Effector CD4-positive, alpha-beta T cell (primary cell): ENCODE measurements at places on chromosomes 7 and 10.

- DNase-seq: no peak
Measured at GRCh38 chr7:1112109-1112508, 24.2 kb downstream of the GPER1 start.

DNA sequence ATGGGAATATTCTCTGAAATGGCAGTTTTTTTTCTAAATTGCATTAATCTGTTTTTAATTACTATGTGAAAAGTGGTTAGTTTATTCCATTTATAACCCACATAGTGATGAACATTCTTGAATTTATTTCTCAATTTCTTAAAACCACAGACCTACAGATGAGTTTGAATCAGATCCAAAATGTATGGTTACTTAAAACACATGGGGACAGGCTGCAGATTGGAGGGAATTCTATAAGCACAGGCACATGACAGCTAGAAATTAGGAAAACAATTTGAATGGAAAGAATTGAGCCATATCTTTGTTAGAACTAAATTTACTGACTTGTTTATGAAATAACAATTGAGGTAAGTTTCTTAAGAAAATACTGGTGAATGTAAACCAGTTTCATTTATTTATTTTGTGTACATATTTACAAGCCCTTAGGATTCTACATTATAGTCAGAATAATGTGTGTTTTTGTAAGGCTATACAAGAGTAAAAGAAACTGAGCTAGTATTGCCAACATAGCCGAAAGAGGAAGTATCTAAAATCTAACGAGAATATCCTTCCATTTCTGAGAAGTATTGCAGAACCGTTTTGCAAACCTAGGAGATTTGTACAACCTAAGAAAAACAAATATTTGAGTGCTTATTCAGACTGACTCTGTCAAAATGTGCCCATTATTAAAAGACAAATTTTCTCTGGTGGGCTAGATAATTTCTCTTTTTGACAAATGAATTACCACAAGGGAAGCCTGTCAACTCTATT lies 434.3 kb upstream of the SEMA3D start:
- no peak for DNase-seq

GRCh38 chr7:133860628-133861335 lies 266.4 kb upstream of the LRGUK start:
- no peak for DNase-seq

DNA sequence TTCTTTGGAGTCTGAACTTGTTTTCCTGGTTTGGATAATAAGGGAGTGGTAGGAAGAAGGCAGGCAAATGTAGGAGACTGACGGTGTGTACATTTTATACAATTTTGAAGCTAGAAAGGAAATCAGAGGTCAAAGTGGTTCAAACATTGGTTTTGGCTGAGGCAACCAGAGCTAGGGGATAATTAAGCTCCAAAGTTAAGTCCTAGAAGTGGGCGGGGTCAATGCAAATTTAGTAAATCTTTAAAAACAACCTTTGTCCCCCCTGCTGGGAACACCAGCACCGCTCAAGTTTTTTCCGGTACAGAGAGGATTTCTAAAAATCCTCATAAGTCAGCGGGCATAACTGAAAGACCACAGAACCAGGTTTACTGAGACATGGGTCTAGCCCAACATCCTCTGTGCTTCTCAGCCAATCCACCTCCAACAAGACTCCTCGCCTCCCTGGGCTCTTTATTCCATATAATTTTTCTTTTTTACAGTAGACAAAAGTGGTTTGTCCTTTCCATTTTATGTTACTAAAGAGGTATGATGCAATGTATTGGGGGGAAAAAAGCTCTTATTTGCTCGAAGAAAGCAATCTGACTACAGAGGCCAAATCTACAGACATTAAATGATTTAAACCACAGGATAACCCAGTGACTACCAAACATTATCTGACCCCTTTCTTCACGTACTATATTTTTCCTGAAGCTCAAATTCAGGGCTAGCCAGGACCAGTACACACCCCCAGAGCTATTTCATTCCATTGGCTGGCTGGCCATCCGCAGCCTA lies 1.6 kb downstream of the GLUD1 start:
- peak; percentile 11 for DNase-seq

GRCh38 chr7:107147464-107148393 lies 21.1 kb upstream of the HBP1 start:
- DNase-seq: peak; percentile 8

DNA sequence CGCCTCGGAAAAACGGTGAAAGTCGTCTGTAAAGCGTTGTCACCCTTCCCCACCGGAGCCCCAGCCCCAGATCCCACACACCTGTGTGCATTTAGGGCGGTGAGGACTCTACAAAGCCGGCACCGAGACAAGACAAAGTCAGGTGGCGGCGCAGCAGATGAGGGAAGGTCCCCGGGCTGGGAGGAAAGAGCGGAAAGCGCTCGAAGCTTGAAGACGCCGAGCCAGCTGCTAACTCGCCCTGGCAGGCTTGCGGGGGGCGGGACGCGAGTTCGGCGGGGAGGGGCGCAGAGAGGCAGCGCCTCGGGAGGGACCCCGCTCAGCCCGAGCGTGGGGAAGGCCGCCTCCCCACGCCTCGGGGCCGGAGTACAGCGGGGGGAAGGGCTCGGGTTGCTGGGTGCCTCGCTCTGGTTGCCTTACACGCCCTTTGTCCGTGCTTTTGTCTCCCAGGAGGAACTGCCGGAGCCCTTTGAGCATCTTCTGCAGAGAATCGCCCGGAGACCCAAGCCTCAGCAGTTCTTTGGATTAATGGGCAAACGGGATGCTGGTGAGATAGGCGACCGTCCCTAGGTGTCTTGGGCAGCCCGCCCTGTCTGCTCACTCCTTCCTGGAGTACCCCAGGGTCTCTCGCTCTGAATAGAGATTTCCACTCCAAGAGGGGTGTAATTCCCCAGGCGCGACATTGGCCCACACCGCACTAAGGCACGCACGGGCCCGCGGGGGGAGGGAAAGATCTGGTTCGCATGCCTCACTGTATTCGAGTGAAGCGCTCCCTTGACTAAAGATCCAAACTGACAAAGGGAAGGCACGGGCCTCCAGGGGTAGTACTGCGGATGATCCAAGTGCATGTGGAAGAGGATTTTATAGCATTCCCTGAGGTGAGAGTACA lies 1.6 kb downstream of the TAC1 start:
- DNase-seq: no peak

- no peak for DNase-seq
Measured at GRCh38 chr10:88731296-88731695, 25.2 kb downstream of the LIPK start.

DNA sequence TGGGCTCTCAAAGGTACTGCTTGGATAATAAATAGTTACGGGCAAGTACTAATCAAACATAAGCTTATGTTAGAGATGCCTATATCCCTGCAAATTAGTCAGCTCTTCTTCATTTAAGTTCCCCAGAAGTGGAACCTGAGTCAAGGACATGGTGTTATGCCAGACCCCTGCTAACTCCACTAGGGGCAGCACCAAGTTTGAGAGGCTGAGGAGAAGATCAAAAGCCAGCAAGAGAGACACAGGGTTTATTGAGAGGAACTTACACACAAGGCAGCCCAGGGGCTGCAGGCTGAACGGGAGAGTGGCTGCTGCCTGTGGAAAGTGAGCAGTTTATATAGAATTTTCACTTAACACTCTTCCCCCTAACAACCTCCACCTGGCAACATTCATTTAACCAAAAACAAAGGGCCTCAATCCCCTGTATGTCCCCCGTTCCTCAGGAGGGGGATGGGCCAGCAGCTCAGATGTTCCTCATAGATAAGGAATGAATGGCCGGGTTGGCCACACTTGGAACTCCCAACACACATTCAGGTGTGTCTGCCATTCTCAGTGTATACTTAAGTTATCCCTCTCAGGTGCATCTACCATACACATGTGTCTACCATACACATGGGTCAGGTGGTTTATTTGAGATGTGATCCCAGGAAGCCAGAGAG lies 62.6 kb upstream of the GHITM start:
- DNase-seq: no peak

DNA sequence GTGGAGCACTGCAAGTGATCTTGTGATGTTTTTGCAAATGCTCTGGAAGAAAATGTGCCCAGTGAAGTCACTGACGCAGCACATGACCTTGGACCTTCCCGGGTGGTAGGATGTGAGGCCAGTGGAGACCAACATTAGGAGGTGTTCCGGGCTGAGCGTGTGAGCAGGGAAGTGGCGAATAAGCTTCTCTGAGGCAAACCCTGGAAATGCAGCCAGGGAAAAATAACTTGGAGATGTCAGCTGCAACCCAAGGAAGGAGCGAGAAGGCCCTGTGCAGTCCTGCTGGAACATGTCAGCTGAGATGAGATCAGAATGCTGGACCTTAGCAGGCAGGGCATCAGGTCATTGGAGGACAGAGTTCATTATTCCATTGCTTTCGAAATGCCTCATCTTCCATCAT lies 18.6 kb upstream of the SDK1 start:
- DNase-seq: no peak

DNA sequence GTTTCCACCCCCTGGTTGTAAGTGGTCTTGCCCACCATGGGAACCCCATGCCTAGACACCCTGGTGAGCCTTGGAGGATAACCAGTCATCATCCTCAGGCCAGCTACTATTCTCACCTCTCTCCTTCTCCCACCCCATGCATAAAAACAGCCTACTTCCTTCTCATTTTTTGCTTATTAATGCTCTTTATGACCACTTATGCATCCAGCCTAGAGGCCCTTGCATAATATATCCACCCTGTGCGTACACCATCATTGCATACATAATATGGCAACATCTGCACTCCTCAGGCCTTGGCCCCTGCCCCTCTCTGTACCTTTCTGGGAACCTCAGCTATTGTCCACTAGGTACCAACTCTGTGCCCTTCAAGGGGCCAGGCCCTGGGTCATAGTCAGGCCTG lies 91.0 kb downstream of the CDH23 start:
- DNase-seq: no peak

DNA sequence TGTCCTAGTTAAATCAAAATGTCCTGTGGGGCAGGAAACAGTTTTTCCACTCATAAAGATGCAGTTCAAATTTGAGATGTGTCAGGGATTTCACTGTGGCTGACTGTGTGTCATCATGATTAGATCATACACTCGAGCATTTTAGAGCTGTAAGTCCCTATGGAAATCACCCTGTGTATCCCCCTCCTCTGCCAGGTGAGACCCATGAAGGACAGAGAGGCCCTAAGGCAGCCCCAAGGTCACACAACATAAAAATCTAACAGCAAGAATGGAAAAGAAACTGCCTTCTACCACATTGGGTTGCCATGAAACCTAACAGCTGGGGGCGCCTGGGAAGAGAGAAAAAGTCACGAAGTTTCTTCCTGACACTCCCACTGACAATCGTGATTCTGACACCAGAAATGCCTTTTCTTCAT lies 135.8 kb downstream of the KCNMA1 start:
- DNase-seq: no peak

- no peak for DNase-seq
Measured at GRCh38 chr7:108711611-108712010, 141.9 kb downstream of the DNAJB9 start.

- DNase-seq: no peak
Measured at GRCh38 chr10:99487125-99487807, 45.5 kb upstream of the NKX2-3 start.

DNA sequence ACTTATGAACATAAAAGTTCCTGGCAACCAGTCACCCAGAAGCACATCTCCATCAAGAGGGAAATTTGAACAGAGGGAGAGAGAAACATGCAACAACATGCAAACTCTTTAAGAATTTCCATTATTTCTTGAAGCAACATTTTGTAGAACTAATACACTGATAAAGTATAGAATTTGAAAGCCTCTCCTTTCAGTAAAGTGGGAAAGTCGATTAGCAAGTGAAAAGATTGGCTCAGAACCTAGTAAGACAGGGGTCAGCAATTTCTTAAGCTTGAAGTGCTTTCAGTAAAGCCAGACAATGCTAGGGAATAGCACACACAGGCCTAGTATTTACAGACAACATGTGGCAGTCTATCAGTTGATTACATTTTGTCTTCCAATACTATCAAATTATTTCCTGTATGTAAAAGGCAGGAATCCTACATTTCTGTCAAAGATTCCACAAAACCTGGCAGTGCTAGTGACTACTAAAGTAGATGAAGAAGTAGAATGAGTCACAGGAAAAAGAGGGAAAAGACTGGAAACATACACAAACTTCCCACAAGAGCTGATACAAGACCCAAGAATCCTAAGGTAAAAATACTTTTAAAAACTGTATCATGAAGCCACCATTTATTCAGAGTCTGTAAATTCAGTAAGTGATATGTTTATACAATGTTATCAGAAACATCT lies 25.2 kb downstream of the DNAJC1 start:
- DNase-seq: no peak

- no peak for DNase-seq
Measured at GRCh38 chr10:33160151-33160550, 174.3 kb downstream of the NRP1 start.

- DNase-seq: no peak
Measured at GRCh38 chr10:71337219-71337701, 18.2 kb downstream of the SLC29A3 start.

DNA sequence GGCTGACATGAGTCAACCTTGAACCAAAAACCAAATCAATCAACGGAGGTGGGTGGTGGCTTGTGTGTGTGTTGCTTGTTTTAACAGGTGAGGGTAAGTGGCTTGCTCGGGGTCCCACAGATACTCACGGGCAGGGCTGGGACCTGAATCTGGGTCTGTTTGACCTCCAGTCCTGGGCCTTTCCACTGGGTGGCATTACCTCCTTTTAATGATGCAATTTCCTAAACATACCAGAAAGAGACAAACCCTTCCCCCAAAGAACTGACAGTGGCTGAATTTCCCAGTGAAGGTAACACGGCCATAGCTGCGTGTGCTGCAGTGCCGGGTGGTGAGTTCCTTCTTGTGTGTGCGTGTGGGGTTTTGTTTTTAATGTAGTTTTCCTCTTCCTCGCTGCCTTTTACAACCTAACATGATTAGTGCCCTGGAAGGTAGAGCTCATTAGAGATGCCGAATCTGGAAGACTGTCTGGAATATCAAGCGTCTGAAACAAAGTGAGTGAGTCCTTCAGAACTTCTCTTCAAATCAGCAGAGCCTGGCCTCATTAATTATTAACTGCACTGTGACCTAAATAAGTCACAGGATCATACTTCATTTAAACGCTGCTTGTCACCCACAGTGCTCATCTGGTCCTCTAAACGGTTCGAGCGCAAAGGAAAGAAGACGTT lies 166.1 kb upstream of the TCERG1L start:
- DNase-seq: no peak

DNA sequence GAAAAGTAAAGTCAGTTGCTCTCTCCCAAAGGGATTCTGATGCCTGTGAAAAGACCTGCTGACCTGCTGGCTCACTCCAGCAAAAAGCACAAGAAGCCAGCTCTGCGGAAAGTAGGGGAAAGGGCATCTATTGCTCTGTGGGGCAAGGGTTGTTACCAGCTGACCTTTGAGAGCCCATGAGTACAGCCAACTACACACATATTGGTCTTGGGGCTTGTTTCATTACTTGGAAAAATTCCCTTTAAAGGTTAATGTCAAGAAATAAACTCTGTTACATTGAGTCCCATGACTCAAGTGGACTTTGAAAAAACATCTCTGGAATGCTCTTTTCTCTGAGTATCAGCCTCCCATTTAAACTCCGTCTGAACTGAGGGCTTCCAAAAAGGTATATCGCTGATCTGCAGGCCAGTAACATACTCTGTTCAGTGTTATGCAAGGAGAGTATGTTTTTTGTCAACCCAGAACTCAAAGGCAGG lies 53.2 kb downstream of the PANK1 start:
- DNase-seq: no peak
